T-helper 1 cell treated with Interleukin-12 subunit alpha and Interleukin-12 subunit beta and Interleukin-4 antibody, amounts not matched to agents 30 ng/mL and 1 ng/mL, for 36 hours (primary cell): ENCODE measurements at places on chromosomes 1 and 21. TPM values are rescaled to one million over a fixed set of nuclear protein-coding genes. Genes with fewer than 3 reads are reported as not detected.

The RRP1 gene
- total RNA-seq: 28.4 and 36.9 TPM in 2 replicates

The DNASE2B gene
- not detected in 2 replicates for total RNA-seq

The ANGPTL7 gene
- not detected in 2 replicates for total RNA-seq

The WLS gene
- total RNA-seq: not detected in 2 replicates

The CADM3 gene
- total RNA-seq: not detected in 2 replicates

The LYSMD1 gene
- total RNA-seq: 2.9 and 3.3 TPM in 2 replicates

The AMY2B gene
- 6.5 and 7.1 TPM in 2 replicates for total RNA-seq

The KIF21B gene
- 92.8 and 94.7 TPM in 2 replicates for total RNA-seq

The RIMKLA gene
- 2.2 and 2.5 TPM in 2 replicates for total RNA-seq

The TFF3 gene
- not detected in 2 replicates for total RNA-seq

The YY1AP1 gene
- 81.0 and 82.8 TPM in 2 replicates for total RNA-seq
